Progenitor cell of endocrine pancreas (in vitro differentiated cells): ENCODE measurements at places on chromosomes 11 and 22. TPM values are rescaled to one million over a fixed set of nuclear protein-coding genes. Genes with fewer than 3 reads are reported as not detected.

APOA5 gene
- not detected in 2 replicates for total RNA-seq

ZP1 gene
- total RNA-seq, result not detected in 2 replicates

PDE2A gene
- 0.91 and 4.0 TPM in 2 replicates for total RNA-seq

SULT4A1 gene
- total RNA-seq, result 6.6 and 7.0 TPM in 2 replicates

- no peaks in the 10 kb centered on the region for H3K27me3 ChIP-seq
- H3K27ac ChIP-seq, result peak within 1 kb of the TSS; percentile 98
- H3K4me1 ChIP-seq, result peaks cover 31% of the 10 kb centered on the region
- peak; percentile 95 for DNase-seq
Observed at GRCh38 chr11:112086422-112087191, at the start of the genes SDHD and TIMM8B. TSS of gene SDHD (plus strand) at chr11:112086873. CDS start at chr11:112086908, 35 bp downstream. TSS of gene TIMM8B (minus strand) at chr11:112086756. CDS start at chr11:112086723, 33 bp downstream.

DNA sequence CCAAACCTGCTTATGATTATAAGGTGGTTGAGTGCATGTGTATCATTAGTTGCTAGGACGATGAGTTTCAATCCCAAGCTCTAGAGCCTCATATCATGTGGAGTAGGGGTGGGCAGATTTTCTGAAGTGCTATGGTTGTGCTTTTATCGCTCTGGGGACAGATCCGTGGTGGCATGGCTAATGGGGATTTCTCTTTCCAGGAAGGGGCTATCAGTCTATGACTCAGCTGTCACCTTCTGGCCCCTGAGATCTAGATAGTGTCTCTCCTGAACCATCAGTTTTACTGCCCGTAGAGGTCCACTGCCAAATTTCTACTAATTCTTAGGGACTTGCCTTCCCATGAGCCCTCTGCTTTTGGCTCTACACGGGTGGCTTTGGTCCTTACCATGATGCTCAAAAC lies 51.8 kb downstream of the FDX1 start:
- H3K36me3 ChIP-seq, result no peaks in the 10 kb centered on the region

DNA sequence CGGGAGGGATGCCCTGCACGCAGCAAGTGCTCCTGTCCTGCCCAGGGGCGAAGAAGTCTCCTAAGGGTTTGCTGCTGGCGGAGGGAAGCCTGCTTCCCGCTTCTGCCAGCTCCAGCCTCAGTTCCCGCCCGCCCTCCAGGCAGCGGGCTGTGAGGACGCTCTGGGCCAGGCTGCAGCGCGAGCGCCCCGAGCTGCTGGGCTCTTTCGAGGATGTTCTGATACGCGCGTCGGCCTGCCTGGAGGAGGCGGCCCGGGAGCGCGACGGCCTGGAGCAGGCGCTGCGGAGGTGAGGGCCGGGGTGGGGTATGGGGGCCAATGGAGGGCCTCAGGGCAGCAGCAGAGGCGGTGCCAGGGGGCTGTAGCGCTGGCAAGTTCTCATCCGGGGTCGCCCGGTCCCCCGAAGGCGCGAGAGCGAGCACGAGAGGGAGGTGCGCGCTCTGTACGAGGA lies 2.2 kb downstream of the CRACR2B start:
- H3K27ac ChIP-seq, result no peak overlapping the region
- H3K27me3 ChIP-seq, result peaks cover 35% of the 10 kb centered on the region
- H3K4me3 ChIP-seq, result peak overlapping the region; percentile 21
- no peak for DNase-seq
- peaks cover 14% of the 10 kb centered on the region for H3K4me1 ChIP-seq
- peaks cover 2% of the 10 kb centered on the region for H3K36me3 ChIP-seq

- no peaks in the 10 kb centered on the region for H3K27me3 ChIP-seq
- H3K4me1 ChIP-seq, result peaks cover 14% of the 10 kb centered on the region
- DNase-seq, result no peak
- H3K4me3 ChIP-seq, result no peak overlapping the region
Observed at GRCh38 chr11:86144846-86145245, 76.0 kb upstream of the PICALM start.

DNA sequence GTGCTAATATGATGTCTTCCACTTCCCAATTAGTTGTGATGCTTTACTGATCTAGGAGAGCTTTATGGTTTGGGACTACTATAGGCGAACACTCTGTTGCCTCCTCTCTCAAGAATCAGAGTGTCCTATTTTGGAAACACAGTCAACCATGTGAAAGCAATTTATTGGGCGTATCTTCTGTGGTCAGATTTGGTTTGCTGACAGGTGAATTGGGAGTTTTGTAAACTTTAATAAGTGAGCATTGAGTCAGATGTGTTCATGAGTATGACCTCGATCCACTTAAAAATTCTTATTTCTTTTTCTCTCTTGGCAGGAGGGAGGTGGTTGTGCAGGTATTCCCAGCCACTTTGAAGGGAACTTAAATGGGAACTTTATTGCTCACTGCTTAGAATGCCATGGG lies 4.4 kb downstream of the CAT start:
- peaks cover 13% of the 10 kb centered on the region for H3K4me1 ChIP-seq
- no peak overlapping the region for H3K27ac ChIP-seq
- DNase-seq, result no peak

DNA sequence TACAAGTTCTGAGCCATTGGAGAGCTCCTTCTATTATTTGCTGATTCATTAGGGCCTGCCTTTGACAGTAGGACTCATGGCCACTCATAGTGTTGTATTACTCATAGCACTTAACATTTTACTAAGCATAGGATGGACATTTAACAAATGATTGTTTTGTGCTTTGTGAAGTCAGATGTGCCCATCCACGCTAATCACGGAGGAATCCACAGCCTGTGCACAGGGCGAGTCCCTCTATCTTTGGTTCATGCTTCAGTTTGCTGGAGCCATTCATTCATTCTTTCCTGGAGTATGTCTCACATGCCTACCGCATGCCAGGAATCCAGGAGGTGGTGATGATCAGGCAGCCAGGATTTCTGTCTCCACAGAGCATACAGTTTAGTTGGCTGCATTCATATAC lies 254.1 kb downstream of the NTM start:
- H3K4me1 ChIP-seq, result no peaks in the 10 kb centered on the region
- DNase-seq, result no peak
- no peak overlapping the region for H3K4me3 ChIP-seq
- no peak overlapping the region for H3K27ac ChIP-seq

DNA sequence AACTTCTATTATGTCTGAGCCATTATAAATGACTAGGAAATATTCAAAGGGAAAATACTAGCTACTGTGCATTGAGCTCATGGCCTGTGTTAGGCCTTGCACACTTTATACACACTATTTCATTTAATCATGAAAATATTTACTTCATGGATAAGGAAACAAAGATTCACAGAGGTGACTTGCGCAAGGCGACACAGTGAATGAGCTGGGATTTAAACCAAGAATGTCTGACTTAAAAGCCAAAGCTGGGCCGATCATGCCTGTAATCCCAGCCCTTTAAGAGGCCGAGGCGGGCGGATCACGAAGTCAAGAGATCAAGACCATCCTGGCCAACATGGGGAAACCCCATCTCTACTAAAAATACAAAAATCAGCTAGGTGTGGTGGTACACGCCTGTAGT lies 231.5 kb downstream of the MIAT start:
- H3K27me3 ChIP-seq, result peaks cover 21% of the 10 kb centered on the region
- H3K27ac ChIP-seq, result no peak overlapping the region
- DNase-seq, result no peak
- no peaks in the 10 kb centered on the region for H3K4me1 ChIP-seq
- H3K36me3 ChIP-seq, result no peaks in the 10 kb centered on the region
- no peak overlapping the region for H3K4me3 ChIP-seq
